CD4-positive, alpha-beta T cell treated with Interleukin-6 for 4 hours (primary cell): ENCODE measurements at places on chromosomes 3 and 15.

GRCh38 chr3:60065227-60065868, 1015.5 kb upstream of the CFAP20DC start:
- no peak for DNase-seq

- DNase-seq = peak; percentile 58
Measured at GRCh38 chr3:13012221-13012691, 61.0 kb downstream of the IQSEC1 start.

- DNase-seq = no peak
Measured at GRCh38 chr3:43854283-43854682, 163.5 kb downstream of the ABHD5 start.

- DNase-seq = no peak
Measured at GRCh38 chr3:94735354-94735753, 672.5 kb downstream of the NSUN3 start.

GRCh38 chr15:64010719-64011118, 35.6 kb downstream of the DAPK2 start:
- DNase-seq = peak; percentile 88

- DNase-seq = no peak
Measured at GRCh38 chr3:43102773-43103480, 3.0 kb downstream of the POMGNT2 start.

- no peak for DNase-seq
Measured at GRCh38 chr15:89803941-89804800, 10.5 kb downstream of the ANPEP start.

DNA sequence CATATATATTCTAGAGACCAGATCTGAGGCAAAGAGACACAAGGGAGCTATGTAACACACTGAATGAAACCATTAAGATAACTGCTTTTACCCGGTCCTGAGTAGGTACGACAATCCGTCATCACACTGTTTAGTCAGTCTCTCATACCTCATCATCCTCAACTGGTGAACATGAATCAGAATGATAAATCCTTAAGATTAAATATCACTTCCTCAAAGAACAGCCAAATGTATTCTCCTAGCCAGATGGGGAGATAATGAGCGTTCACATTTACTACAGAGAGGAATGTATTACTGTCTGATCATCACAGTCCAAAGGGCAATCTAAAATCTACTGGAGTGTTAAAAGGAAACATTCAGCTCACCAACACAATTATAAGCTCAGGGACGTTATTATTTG, 319.4 kb upstream of the STAC start:
- no peak for DNase-seq

GRCh38 chr3:82596805-82597204, 835.4 kb upstream of the GBE1 start:
- no peak for DNase-seq

DNA sequence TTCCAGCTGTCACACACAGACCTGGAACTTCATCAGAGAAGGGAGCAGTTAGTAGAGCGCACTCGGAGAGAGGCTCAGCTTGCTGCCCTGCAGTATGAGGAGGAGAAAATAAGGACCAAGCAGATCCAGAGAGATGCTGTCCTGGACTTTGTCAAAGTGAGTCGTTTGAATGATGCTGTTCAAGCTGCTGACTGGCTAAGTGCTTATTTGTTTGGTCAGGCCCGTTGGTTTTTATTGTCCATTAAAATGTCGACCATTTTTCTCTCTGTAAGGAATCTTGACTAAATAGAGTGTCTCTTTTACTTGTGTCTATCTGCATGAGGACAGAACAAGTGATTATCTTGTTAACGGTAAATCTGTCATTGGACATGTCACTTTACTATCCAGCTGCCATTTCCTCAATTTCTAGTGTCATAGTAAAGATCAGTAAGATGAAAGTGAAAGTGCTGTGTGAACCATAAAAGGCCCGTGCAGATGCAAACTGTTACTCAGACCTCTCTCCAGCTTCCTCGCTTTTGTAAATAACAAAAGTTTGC, 56.9 kb downstream of the LRCH3 start:
- peak; percentile 47 for DNase-seq

- DNase-seq = no peak
Measured at GRCh38 chr3:182118066-182118465, 406.3 kb downstream of the SOX2 start.

- DNase-seq = peak; percentile 59
Measured at GRCh38 chr15:72375501-72375845, 341 bp downstream of the HEXA start.

DNA sequence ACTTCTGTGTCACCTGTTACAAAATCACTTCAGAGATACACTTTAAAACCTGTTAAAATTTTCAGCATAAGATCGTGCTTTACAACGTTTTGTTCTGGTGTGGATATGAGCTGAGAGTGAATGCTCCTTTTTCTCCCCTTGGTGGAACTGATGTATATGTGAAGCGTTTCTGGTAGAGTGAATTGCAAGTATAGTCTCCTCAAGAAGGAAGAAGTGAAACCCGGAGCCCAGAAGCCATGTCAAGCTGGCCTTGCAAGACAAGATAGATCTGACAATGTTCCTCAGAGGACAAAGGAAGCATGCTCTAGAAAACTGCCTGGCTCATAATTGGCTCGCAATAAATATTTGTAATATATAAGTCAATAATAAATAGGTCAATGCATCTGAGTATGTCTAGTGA, 23.6 kb downstream of the SERPINI2 start:
- no peak for DNase-seq

DNA sequence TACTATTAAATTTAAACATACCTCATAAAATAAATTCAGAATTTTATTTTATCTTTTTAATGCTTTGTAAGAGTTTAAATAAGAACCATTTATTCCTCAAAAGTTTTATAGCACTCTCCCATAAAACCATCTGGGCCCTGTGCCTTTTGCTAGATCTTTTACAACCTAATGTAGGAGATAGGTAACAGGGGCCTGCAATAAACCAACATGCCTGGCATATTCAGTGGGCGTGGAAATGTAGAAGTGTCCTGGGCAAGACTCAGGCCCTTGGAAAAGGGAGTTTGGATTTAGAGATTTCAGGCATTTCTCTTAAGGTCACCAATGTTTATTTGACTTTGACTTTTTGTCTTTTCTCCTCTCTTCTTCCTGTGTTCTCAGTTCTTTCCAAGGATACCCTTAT, 46.4 kb downstream of the POMGNT2 start:
- DNase-seq = no peak
